ENCODE measurements at places on chromosomes 6 and 20. TPM values are rescaled to one million over a fixed set of nuclear protein-coding genes. Genes with fewer than 3 reads are reported as not detected.

KCNS1 gene
- total RNA-seq = not detected

SLC24A3 gene
- total RNA-seq = 2.0 TPM

ZNF334 gene
- total RNA-seq = 9.0 TPM

TSPO2 gene
- total RNA-seq = 0.53 TPM

SULF2 gene
- total RNA-seq = 79.2 TPM

KHDC3L gene
- total RNA-seq = not detected

ITPR3 gene
- 88.6 TPM for total RNA-seq

MCHR2 gene
- not detected for total RNA-seq

FHL5 gene
- 13.2 TPM for total RNA-seq

ATP6V1G2 gene
- total RNA-seq = 4.8 TPM

CYP24A1 gene
- total RNA-seq = not detected

APOBEC2 gene
- not detected for total RNA-seq

TRIM15 gene
- not detected for total RNA-seq

NANP gene
- total RNA-seq = 4.6 TPM

UFL1 gene
- 32.1 TPM for total RNA-seq

TP53TG5 gene
- total RNA-seq = not detected

MLN gene
- total RNA-seq = not detected

HCK gene
- 24.0 TPM for total RNA-seq

MKKS gene
- 15.0 TPM for total RNA-seq

CDC40 gene
- total RNA-seq = 20.7 TPM

NOL4L gene
- 39.4 TPM for total RNA-seq

GPSM3 gene
- total RNA-seq = 20.5 TPM

POU5F1 gene
- 0.76 TPM for total RNA-seq

ZC3H12D gene
- 1.6 TPM for total RNA-seq

MUCL3 gene
- total RNA-seq = 0.18 TPM

NEURL2 gene
- 8.9 TPM for total RNA-seq

SLA2 gene
- 0.49 TPM for total RNA-seq

MDFI gene
- 15.2 TPM for total RNA-seq

PKIB gene
- total RNA-seq = 2.2 TPM

PRL gene
- 0.36 TPM for total RNA-seq

FABP7 gene
- total RNA-seq = not detected

CITED2 gene
- 187 TPM for total RNA-seq

ANKEF1 gene
- total RNA-seq = 1.6 TPM

All from sciatic nerve (tissue), 2 donors.